ENCODE measurements at places on chromosomes 11 and 22.

DNA sequence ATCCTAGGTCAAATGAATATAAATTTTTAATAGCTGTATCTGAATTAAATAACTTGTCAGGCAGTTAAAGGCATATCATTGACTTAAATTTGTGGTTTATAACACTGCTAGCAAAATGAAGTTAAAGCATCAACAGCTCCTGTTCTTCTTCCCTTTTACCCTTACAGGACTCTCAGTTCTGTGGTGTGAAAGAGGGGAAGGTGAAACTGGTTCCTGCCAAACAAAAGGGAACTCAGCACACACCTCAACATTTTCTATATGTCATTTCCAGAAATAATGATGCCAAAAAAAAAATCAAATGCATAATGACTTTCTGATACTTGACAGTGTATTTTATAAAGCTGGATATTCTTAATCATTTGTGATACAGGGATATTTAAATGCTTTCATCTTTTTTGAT, 21.2 kb downstream of the ARL14EP start:
- peak; percentile 65 for DNase-seq

DNA sequence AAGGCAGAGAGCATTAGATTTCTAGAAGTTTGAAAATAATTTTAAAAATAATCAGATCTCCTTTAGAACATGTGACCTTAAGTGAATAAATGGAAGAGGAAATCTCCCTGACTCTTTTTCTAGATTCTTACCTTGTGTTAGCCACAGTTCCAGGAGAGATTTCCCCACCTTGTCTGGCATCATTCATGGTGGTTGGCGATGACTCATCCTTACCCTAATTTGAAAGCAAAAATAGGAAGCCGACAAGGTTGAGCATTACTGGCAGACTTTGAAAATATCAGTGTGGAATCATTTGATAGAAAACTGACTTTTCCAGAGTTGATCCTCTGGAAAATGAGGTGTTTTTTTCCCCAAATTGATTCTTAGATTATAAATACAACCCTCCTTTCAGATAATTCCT, 48.1 kb downstream of the CNTN5 start:
- peak; percentile 41 for DNase-seq

DNA sequence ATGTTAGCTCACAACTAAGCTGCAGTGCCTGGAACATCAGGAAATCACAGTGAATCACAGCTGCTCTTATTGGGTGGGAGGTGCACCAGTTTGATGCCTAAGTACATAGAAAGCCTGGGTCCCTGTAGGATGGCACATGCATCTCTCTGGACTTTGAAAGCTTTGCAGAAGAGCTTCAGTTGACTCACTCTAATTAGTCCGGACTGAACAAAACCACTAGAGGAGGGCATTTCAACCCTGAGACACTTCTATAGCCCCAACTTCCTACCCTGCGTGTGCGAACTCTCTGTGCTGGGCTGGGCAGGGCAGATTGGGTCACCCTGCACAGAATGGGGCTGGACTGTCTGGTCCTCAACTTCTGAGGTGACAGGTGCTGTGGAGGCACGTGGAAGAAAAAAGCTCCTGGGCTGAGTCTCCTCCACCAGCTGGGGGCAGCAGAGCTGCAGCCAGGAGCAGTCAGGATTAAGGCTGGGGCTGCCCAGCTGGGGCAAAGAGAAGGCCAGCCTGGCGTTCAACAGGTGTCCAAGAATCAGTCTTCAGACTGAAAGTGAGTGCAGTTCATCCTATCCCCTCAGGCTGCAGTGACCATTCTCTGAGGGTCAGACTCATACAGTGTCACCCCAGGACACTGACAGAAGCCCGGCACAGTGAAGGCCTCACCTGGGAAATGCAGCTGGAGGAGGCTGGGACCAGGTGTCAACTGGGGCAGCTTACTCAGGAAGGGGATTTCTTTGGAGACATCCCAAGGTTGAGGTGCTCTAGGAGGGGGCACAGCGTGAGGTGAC, 22.1 kb downstream of the GGTLC2 start:
- peak; percentile 41 for DNase-seq

DNA sequence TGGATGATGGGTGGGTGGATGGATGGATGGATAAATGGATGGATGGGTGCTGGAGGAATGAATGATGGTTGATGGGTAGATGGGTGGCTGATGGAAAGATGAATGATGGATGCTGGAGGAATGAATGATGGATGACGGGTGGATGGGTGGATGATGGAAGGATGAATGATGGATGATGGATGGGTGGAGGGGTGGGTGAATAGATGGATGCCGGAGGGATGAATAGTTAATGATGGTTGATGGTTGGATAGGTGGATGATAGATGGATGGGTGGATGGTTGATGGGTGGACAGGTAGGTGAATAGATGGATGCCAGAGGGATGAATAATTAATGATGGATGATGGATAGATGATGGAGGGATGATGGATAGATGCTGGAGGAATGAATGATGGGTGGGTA, 41.4 kb downstream of the ANO1 start:
- no peak for DNase-seq

DNA sequence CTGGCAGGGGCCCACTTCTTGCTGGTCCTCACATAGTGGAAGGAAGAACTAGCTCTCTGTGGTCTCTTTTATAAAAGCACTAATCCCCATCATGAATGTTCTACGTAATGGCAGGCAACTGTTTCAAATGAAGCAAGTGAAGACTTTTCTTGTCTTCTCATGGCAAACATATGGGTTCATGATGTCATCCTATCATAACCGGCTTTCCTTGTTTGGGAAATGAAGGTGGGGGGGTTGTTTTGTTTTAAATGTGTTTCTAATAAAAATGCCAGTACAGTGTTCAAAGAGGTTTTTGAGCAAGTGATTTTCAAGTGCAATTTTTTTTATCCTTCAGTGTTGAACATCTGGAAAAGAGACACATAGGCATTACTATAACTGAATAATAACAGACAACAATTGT, 33.4 kb downstream of the REXO2 start:
- DNase-seq: no peak

DNA sequence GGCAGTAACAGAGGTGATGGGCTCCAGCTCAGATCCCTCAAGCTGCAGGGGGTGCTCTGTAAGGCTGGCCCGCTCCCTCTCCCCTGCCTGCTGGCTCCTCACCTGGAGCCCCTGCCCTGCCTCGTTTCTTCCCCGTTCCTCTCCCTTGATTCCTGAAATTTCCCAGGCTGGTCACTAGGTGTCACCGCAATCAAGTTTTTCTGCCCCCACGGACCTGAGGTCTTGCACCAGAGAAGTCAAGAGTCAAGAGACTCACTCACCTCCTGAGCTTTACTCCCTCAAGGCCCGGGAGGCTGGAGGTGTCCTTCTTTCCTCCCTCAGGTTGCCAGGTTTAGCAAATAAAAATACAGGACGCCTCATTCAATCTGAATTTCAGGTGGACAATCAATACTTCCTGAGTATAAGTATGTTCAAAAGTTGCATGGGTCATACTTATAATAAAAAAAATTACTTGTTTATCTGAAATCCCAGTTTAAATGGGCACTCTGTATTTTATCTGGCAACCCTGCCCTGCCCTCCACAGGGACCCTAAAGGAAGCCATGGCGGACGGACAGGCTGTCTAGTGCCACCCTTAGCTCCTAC, 69.2 kb downstream of the SCUBE1 start:
- peak; percentile 81 for DNase-seq

GRCh38 chr22:32546496-32546895, 71.9 kb downstream of the FBXO7 start:
- DNase-seq: no peak

- DNase-seq: no peak
These were observed 9.2 kb downstream of the EXT2 start for GRCh38 chr11:44104481-44105294.

DNA sequence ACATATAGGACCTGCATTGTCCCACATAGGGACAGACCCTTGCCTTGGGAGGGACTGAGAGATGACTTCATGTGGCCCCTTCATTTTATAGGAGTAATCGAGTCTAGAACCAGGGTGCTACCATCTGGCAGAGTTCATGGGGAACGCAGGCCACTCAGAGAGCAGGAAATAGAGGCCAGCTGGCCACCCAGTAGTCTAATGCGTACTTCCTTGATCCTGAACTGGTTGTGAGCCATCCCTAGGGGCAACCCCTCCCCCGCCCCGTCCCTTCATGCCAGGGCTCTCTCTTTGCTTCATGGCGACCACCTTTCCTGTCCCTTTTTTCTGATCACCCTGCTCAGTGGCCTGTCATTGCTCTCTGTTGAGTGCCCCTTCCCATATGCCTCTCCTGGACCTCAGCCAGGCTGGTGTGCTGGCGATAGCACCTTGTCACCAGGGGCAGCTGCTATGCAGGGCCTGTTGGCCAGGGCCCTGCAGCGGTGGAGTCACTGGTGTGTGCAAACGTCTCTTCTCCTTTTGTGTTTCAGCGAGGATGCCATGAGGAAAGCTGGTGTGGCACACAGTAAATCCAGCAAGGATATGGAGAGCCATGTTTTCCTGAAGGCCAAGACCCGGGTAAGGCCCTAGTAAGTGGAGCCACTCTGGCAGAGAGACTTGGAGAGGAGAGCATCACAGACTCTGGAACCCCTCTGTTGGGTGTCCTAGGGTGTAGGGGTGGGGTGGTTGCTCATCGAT, 29.3 kb downstream of the MED15 start:
- DNase-seq: no peak

DNA sequence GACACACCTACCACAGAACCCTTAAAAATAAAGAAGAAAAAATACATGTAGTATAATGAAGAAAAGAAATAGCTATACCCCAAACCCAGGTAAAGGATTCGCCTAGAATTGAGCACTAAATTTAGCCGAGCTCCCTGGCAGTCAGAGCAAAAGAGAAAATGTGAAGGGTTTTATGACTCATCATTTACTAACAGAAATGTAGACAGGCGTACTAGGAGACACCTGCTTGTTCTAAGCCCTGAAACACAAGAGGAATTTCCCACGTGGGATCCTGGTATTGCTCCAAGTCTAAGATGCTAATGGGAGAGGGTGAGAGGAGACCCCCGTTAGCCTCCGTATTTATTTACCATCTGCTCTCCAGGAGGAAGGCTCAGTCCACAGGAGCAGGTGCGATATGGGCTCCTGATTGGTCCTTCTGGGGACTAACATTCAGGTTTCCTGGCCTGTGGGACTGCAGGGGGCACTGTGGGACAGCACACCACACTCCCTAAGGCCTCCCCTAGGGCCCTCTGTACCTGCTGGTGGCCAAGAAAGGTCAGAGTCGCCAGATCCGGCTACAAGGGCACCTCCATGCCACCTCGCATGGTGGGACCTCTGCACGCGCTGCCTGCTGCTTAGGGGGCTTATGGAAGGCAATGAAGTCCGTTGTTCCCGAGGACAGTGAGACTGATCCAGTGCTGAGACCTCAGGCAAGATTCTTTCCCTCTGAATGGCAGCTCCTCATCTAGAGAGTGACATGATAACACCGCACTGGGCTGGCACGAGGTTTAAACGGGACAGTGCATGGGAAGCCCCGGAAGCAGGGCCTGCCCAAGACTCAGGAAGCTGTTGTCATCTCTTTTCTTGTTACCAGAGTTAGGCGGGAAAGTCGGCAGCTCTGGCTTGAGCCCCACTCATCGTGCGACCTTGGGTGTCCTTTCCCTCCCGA, 25.8 kb downstream of the KCNC1 start:
- peak; percentile 65 for DNase-seq

DNA sequence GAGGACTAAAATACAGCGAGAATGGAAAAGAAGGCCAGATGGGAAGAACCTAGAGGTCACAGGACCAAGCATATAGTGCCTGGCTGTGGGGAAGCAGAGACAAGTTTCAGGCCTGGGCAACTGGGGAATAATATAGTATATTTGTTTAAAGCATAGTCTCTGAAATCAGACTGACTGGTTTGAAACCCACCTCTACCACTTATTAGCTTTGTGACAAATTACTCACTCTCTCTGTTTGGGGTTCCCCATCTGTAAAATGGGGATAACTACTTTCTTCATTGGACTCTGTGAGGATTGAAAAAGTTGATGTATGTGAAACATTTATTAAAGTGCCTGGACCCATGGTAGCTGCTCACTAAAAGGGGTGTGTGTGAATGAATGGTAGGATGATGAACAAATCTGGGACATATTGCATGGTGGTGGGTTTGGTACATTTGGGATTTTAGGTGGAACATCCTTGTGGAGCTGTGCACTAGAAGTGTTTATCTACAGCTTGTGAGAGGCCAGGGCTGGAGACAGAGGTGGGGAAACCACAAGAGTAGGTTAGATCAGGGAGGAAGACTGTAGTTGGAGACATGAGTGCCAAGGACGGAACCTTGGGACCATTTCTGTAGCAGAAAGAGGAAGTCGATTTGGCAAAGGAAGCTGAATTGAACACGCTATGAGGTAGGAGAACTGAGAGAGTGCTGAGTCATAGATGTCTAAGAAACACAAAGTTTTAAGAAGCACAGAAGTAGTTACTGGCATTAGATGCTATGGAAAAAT, 52.6 kb downstream of the SWAP70 start:
- peak; percentile 89 for DNase-seq

DNA sequence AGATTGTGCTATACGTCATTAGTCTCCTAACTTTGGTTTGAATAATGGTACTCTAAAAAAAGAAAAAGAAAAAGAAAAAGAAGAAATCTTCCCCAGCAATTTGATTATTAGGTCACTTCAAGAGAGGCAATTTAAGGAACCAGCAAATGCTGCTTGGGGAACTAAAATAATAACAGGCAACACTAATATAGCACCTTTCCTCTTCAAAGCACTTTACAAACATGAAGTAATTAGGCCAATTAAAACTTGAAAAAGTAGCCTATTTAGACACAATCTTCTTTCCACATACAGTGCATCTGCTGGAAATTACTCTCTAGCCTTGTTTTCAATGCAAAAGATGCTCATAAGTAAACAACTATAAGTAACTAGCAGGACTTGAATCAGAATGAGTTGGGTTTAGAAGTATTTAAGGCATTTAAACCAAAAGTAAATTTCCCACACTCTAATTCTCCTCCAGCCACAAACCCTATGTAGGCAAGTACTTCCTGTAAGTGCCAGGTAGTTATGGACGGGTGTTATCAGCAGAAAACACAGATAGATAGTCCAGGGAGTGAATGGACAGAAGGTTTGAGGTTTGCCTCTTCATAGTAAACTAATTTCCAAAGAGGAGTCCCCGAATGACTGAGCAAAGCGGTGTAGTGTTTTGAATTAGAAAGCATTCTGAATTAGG, 44.5 kb downstream of the LRRC4C start:
- DNase-seq: no peak

- no peak for DNase-seq
These were observed 48.7 kb upstream of the FDX1 start for GRCh38 chr11:110380836-110381622.

- DNase-seq: peak; percentile 70
These were observed 3.3 kb upstream of the SHISA8 start for GRCh38 chr22:41917903-41918791.

GRCh38 chr22:45584621-45585436, 82.1 kb downstream of the FBLN1 start:
- no peak for DNase-seq

GRCh38 chr22:42283278-42284201, 13.1 kb upstream of the TCF20 start:
- DNase-seq: no peak

DNA sequence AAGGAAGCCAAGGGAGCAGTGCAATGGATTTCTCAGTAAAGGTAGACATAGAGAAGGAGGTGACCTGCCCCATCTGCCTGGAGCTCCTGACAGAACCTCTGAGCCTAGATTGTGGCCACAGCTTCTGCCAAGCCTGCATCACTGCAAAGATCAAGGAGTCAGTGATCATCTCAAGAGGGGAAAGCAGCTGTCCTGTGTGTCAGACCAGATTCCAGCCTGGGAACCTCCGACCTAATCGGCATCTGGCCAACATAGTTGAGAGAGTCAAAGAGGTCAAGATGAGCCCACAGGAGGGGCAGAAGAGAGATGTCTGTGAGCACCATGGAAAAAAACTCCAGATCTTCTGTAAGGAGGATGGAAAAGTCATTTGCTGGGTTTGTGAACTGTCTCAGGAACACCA, 6.6 kb downstream of the TRIM22 start:
- no peak for DNase-seq

- DNase-seq: peak; percentile 24
These were observed 342 bp downstream of the EFCAB6 start for GRCh38 chr22:43811777-43812148.

Data from GM12865 (cell line).